Stimulated activated CD4-positive, alpha-beta T cell treated with anti-CD3 and anti-CD28 coated beads, Interleukin-1b, Interleukin-23, amount 100 ng/mL, for 24 hours (primary cell): ENCODE measurements at places on chromosomes 6 and 20.
A peak's percentile ranks its signal among the peaks of the same experiment; 100 is the strongest.

DNA sequence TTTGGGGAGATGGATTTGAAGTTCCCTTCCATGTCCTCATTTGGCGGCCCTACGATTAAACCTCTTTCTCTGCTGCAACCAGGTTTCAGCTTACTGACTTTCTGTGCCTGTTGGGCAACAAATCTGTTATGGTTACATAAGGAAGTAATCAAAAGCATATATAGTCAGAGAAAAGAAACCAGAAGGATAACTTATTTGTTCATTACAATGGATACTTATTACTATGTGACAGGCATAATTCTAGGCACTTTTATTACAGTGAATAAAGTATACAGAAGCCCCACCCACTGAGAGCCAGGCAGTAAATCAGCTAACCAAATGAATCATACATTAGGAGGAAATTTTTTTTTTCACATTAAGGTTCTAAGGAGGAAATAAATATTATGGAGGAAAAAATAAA, 9.6 kb upstream of the TRIM31 start:
- DNase-seq: no peak

DNA sequence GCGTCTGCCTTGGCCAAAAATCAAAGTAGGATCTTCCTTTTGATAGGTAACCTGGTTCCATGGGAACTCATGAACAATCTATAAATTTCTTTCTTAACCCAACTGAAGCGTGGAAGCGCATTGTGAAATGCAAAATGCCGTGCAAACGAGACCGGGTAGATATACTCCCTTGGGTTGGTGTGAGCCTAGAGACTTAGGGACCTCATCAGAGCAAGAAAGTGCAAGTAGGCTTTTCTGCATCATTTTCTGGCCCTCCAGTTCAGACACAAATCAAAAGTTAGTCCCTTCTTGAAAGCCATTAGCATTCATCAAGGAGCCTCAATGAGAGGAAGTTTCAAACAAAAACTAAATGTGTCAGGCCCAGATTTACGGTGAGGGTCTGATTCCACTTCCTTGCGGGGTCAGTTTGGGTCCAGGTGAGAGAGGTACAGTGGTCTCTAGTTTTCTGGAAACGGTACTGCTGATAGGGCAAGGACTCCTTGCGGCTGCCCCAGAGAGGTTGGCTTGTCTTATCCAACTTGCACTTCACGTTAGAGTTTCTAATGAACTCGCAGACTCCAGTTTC, 5.3 kb upstream of the ZNF184 start:
- DNase-seq: no peak

DNA sequence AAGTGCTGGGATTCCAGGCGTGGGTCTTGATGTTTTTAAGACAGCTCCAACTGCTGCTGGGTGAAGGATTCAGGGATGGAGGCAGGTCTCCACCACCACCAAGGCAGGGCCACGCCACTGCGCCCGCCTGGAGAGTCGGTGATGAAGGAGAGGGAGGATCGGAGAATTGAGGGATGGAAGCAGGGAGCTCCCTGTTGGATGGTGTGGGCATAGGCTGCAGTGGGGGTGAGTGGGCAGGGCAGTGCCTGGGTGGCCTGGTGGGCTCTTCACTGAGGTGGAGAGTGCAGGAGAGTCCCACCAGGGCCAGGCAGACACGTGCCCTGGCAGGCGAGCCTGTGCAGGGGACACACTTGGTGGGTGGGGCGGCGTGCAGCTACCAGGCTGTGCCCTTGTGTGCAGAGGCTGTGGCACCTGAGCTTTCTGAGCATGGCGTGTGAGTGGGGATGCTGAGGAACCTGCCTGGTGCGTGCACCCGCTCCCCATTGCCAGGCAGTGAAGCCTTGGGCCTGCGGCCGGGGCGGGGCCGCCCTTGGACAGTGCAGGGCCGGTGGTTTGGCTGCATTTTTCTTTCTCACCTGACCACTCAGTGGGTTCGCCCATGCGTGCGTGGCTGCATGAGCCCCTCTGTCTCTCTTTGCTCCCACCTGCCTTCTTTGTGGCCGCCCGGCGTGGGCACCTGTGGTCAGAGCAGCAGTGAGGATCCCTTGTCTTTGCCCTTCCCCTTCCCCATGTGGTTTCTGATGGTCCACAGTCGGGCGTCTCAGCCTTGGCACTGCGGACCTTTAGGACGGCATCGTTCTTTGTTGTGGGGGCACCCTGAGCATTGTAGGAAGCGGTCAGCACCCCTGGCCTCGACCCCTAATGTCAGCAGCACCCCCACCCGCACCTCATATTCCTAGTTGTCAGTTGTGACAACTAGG, 11.3 kb downstream of the RBM38 start:
- no peak for DNase-seq

- DNase-seq: peak; percentile 15
Observed at GRCh38 chr6:28488916-28489365, 26.7 kb downstream of the GPX6 start.

DNA sequence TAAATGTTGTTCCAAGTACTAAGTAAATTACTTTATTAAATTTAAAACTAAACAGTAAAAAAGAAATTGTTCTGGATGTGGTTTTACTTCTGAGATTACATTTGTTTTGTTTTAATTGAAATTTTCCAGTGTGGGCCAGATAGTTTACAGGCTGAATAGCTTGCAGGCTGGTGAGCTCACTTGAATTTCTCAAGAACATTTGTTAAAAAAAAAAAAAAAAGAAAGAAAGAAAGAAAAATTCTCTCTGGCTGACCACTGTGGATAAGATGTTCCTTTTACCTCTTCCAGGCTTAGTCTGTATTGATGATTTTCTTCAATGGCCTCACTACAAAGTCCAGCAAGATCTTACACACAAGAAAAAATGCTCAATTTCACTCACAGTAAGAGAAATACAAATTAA, 85.4 kb downstream of the PLCG1 start:
- no peak for DNase-seq

GRCh38 chr6:74925683-74926082, 280.2 kb downstream of the COL12A1 start:
- no peak for DNase-seq

- no peak for DNase-seq
Observed at GRCh38 chr20:20304942-20305341, 63.0 kb upstream of the INSM1 start.

DNA sequence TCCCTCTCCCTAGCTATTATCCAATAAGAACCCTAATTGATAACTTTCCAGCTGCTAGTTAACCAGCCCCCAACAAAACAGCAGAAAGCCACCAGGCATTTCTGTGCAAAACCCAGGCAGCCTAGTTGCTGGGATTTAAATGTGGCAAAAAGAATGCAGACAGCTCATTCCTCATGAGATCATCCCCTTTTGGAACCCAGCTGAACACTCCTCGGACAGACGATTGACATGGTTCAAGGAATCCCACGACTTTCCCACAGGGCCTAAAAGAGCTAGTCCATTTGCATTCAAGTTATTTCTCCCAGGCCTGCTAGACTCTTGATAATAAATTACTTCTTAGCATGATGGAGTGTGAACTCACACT, 24.0 kb downstream of the JAG1 start:
- DNase-seq: no peak

DNA sequence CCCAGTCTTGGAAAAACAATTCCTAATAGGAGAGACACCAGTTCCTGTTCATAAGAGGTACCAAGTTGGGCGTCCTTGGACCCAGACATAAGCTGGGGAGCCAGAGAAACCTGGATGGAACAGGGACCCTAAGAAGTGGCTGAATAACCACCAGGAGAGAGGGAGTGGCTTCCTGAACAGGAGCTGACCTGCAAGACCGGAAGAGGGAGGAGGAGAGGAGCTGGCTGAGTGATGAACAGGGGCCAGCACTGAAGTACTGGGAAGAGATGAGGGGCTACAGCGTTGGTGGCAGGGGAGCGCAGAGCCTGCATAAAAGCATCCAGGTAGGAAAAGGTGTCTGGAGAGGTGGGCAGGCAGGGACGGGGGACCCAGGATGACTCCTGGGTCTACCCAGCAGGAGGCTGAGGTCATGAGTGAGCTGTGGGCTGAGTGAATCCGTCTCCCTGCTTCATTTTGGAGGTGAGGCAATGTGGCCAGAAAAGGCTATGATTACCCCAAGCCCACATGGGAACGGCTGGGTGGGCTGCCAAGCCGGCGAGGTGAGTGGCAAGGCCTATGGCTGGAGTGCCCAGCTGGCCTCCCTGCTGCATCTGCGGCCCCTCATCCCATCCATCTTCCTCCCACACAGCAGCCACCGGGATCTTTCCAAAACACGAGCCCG, 34.4 kb upstream of the ZFAND3 start:
- no peak for DNase-seq

GRCh38 chr6:8462169-8462568, 26.8 kb upstream of the SLC35B3 start:
- DNase-seq: no peak

GRCh38 chr6:27650620-27651370, 177.9 kb upstream of the ZNF184 start:
- no peak for DNase-seq

- DNase-seq: no peak
Observed at GRCh38 chr6:154981079-154981870, 13.8 kb upstream of the TIAM2 start.

DNA sequence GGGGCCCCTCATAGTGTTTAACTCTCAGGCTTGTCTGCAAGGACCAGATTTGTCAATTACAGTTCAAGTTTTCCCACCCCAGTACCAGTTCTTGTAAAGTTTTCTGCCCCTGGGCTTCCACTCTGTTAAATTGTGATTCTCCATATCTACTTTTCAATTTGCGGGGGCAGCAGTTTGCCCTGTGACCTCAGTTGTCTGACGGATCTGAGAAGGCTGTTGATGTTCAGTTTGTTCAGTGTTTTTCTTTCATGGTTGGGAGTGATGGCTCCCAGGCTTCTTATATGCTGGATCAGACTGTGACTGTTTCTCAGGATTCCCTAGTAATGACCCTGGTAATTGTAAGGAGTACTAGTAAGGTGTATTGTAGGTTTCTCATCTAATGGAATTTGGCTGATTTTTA, 101.0 kb upstream of the GGTLC1 start:
- DNase-seq: no peak

DNA sequence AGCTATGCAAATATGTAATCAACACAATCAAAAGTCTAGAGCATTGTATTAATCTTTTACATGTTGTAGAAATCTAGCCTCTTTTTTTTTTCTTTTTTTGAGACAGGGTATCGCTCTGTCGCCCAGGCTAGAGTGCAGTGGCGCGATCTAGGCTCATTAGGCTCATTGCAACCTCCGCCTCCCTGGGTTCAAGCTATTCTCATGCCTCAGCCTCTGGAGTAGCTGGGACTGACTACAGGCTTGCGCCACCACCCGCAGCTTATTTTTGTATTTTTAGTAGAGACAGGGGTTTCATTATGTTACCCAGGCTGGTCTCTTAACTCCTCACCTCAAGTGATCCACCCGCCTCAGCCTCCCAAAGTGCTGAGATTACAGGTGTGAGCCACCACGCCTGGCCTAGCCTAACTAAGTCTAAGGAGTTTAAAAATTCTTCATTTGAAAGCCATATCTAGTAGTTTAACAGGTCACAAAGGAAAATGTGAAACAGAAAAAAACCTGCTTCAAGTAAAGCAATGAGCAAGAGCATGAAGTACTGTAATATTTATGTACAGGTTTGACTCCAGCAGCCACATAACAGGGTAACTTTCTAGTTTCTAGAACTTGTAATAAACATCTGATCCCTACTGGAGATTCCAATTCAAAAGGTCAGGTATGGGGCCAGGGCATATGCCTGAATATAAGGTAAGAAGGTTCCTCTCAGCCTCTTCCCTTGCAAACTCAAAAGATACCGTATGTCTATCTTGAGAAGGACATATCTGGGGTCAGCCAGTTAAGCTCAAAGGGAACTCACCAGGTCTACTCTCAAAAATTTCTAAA, 4.4 kb downstream of the CPNE1 start:
- no peak for DNase-seq

DNA sequence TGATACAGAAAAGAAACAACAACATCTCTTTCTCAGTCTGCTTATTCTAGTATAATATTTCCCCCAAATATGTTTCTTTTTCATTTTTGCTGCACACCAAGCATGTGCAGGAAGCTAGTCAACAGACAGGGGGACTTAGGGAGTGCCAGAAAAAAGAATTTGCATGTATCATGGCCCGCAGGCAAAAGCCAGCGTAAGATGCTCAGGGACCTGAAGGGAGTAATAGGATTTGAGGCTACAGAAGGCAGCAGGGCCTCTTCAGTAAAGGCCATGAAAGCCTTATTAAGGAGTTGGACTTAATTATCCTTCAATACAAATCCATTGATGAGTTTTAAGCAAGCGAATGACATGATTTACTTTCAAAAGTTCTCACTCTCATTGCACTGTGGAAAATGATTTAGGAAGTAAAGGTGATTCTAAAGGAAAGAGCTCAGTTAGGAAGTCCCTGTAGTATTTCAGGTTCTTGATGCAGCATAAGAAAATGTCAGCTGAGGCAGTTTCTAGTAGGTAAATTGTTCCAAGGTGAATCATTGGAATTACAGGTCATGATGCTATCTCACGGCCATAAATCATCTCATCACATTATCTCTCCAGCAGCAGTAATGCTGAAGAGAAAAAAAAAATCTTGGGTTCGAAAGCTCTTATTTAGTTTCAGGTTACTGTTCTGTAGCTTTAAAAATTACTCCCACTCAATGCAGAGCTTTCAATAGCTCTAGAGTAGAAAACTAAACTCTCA, 94.8 kb downstream of the PTCHD4 start:
- DNase-seq: no peak
